ENCODE measurements at places on chromosomes 7 and 10.

GRCh38 chr10:12194752-12195271 lies 879 bp downstream of the NUDT5 start:
- DNase-seq = peak; percentile 56

DNA sequence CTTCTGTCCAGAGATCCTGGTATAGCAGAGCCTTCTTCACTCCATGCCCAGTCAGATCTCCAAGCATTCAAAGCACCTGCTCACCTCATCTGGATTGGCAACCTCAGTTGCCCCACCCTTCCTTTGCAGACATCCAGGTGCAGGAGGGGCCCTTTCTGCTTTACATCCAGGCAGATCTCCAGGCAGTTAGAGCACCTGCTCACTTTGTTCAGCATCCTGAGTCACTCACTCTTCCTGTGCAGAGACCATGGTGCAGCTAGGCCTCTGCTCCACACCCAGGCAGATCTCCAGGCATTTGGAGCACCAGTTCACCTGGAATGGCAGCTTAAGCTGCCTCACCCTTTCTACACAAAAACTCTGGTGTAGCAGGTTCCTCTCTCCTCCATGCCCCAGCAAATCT lies 153.1 kb downstream of the CDK14 start:
- DNase-seq = no peak

DNA sequence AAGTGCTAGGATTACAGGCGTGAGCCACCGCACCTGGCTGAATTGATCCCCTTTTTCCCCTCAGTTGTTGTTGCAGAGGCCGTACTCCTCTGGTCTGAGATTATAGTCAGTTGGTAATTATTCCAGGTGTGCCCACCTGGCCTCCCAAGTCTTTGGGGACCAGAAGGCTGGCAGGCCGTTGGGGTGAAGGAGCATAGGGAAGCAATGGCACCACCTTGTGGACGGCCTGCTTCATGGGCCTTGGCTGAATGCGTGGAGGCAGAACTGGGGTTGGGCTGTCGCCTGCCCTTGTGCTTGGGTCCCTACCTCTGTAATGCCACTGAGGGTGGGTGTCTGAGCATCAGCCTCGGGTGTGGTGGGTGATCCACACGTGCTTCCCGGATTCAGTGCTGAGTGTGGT lies 125.7 kb downstream of the RGS10 start:
- DNase-seq = peak; percentile 59

GRCh38 chr10:8312781-8313180 lies 258.3 kb downstream of the GATA3 start:
- peak; percentile 4 for DNase-seq
